LoVo (cell line): ENCODE measurements at places on chromosomes 7 and 10.

DNA sequence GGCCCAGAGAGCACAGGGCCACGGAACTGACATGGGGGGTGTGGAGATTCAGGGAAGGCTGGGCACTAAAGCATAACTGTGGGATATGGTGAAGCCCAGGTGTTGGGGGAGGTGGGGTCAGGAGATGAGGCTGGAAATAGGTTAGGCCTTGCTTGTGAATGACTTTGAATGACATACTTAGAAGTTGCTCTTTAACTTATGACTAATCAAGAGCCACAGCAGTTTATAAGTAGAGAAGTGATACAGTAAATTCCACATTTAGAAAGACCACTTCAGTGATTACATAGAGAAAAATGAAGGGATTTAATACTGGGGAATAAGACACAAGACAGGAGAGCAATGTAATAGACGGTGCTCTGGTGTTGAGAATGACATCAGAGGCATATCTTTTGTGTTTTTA lies 120.8 kb upstream of the SEC61G start:
- DNase-seq = peak; percentile 67

DNA sequence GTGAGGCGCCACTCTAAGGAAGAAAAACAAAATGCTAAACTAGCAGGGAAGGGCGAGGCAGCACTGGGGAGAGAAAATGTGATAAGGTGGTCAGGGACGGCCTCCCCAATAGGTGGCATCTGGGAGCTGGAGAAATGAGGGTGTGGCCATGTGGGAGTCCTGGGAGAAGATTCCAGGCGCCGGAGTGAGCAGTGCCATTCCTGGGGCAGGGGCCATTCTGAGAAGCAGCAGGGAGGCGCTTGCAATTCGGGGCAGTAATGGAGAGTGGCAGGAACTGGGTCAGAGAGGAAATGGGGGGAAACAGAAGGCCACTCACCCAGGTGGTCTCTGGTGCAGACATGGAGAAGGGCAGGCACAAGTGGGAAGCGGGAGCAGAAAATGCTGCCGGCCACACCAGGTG lies 61.8 kb upstream of the LRRC18 start:
- DNase-seq = no peak

GRCh38 chr7:43522406-43523156 lies 60.3 kb upstream of the STK17A start:
- DNase-seq = peak; percentile 11

GRCh38 chr10:84820120-84820519 lies 491.7 kb downstream of the CCSER2 start:
- peak; percentile 1 for DNase-seq

GRCh38 chr10:122221958-122222357 lies 49.1 kb upstream of the BTBD16 start:
- DNase-seq = no peak

GRCh38 chr7:106604303-106604924 lies 56.5 kb downstream of the CCDC71L start:
- no peak for DNase-seq

DNA sequence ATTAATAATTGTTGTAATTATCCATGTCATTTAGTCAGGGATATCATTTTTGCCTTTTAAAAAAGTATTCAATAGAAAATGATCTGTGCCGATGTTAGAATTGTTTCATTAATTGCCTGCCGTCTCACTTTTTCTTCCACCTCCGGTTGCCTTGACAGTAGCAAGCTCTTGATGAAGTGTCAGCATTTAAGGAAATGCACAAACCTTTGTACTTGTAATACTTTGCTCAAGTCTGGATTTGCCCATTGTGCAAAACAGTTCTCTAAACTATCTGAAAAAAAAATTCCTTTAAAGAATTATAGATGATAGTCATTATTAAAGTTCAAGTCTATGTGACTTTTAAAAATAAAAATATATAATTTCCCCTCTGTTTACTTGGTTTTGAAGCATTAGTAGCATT lies 619.7 kb downstream of the GATA3 start:
- DNase-seq = no peak

DNA sequence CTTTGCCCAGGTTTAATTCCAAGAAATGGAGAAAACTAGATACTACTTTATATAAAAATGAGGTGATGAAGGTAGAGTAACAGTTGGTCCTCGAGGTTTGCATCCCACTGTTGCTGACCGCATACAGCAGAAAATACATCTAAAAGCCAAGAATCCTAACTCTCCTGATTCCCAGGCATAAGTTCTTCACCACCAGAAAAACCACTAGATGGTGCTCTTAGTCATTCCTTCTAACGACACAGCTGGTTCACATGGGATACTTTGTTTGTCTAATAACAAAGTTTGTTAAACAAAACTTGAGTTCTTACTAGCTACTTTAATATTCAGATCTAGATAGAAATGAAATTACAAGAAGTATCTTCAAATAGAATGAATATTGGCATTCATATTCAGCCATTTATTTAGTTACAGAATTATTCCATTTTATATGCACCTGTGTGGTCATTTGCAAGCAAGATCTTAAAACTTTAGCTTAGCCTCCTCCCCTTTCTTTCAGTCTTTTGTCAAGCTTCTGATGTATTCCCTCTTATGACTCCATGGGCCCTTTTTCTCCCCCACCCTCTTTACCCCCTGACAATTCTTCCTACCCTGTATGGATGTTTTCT lies 54.1 kb upstream of the CYP26C1 start:
- peak; percentile 25 for DNase-seq

- no peak for DNase-seq
These were observed 1158.5 kb upstream of the C7orf33 start for GRCh38 chr7:147432079-147432478.

DNA sequence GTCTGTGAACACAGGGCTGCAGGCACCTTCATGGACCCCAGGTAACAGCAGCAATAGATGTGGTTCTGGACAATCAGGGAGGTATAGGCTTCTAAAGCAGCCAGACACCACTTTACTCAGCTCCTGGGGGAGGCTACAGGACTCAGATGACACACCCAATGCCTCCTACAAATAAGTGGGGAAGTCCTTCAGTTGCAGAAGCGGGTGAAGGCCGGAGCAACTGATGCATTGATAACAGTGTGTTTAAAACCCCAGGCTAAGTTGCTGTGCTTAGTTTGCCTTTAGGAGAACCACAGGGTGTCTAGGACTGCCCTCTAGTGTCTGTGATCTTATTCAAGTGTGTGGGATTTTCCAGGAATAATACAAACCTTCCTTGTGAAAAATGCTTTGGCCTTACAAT lies 5.9 kb upstream of the ITGA8 start:
- peak; percentile 33 for DNase-seq

GRCh38 chr7:15836651-15837050 lies 150.2 kb upstream of the MEOX2 start:
- no peak for DNase-seq

DNA sequence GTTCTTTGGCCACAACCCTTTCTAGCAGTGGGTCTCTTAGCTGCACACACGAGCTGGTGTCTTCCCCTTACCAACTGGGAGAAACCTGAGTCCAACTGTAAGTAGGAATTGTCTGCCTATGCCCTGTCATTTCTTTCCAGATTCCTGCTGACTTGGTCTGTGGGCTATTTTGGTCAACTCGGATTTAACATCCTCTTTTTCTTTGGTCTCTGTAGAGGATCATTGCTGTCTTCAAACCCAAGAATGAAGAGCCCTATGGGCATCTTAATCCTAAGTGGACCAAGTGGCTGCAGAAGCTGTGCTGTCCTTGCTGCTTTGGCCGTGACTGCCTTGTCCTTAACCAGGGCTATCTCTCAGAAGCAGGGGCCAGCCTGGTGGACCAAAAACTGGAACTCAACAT lies 10.3 kb downstream of the PI4K2A start:
- no peak for DNase-seq

DNA sequence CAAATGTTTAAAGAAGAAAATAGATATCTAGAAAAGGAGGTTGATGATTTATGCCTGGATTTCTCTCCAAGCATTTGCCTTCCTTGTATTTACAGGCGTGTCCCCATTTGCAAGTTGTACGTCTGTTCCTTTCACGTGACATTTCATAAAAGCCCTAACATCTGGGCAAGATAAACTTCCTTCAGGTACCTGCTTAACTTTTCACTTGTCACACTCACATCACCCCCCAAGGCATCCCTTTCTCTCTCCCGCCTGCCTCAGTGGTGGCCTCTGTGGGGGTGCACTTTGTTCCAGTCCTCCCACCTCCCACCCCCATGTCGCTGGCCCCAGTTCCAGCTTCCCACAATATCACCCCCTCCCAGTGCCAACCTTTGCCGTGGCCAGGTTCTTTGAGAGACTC lies 6.7 kb downstream of the TWIST1 start:
- DNase-seq = no peak

GRCh38 chr10:117944676-117945447 lies 101.9 kb downstream of the RAB11FIP2 start:
- no peak for DNase-seq
